ENCODE measurements at places on chromosomes 13 and 19. TPM values are rescaled to one million over a fixed set of nuclear protein-coding genes. Genes with fewer than 3 reads are reported as not detected.

DNA sequence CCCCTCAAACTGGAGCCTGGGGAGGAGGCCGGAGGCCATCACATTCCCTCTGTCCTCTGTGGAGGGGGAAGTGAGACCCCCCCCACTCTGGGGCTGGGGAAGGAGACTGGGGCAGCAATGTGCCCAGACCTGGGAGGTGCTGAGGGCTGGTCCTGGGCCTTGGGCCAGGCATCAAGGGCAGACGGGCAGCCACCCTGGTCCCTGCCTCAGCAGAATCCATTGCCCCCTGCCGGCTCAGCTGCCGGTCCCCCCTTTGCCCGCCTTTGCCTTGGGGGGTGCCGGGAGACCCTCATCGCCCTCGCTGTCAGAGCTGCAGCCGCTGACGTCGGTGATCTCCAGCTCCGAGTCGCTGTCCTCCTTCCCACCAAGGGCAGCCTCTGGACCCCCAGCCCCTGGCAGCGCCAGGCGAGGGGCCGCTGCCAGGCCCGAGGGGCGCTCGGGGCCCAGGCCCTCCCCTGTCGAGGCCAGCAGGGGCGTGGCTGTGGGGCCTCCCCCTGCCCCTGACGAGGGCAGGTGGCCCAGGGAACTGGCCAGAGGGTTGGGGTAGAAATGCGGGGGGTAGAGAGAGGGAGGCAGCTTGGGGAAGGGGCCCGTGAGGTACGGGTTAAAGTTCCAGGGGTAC, 20.1 kb downstream of the ERFL start:
- DNase-seq: no peak

GRCh38 chr13:65642301-65642700, 1587.8 kb downstream of the PCDH9 start:
- no peak for DNase-seq

DNA sequence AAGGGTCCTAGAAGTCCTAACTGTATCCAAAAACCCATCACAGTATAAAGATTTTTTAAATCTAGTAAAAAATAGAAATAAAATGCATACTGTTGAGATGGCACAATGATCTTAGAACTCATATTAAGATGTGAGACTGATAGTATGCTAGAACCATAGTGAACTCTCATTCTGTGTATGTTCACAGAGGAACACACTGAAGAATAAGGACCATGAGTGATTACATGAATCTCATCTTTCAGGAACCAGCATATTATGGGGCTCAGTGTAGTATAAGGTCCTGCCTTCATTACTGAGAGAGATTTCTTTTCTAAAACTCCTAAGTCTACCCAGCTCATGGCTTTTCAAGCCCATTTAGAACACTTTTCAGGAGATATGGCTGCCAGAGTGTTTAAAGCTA, 59.8 kb upstream of the RFC3 start:
- DNase-seq: no peak

GSK3A gene
- total RNA-seq: 32.2 TPM
